ENCODE measurements at places on chromosomes 16 and 17.
A peak's percentile ranks its signal among the peaks of the same experiment; 100 is the strongest.

GRCh38 chr17:82037889-82038195, 345 bp upstream of the DCXR start:
- no peak for DNase-seq

DNA sequence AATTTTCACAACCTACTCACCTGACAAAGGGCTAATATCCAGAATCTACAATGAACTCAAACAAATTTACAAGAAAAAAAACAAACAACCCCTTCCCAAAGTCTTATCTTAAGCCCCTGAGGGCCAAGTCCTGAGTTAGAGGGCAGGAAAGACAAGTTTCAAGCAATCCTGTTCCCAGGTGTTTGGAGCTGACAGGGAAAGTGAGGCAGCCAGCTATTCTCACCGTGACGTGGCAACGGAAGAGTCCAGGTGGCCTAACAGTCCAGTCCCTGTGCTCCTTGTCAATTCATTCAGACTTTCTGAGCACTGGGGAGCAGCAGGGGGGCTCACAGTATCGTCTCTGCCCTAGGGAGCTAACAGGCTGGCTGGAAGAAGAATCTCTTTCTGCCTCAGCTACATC, 89.7 kb upstream of the RCVRN start:
- DNase-seq = no peak

DNA sequence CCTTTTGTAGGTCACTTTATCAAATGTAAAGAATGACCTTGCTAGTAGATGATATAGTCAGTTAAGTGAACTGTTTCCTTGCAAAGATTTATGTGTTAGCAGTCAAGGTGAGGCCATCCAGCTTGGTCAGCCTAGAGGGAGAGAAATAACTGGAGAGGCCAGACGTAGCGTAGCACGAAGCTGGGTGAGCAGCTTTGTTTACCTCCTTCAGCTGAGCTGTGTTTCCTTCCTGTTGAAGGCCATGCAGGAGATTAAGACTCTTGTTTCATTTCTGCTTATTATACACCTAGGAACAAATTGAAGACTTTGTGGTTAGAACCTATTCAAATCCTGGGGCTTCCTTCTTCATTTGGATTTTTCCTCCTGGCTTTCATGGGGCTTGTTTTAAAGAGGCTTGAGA, 267.1 kb downstream of the PHKB start:
- no peak for DNase-seq

- DNase-seq = no peak
These were observed 2.2 kb downstream of the TMEM204 start for GRCh38 chr16:1535391-1536291.

- peak; percentile 62 for DNase-seq
These were observed 22.5 kb upstream of the ENPP7 start for GRCh38 chr17:79707931-79708891.

- no peak for DNase-seq
These were observed 24.4 kb downstream of the DHRS7C start for GRCh38 chr17:9766970-9767369.

DNA sequence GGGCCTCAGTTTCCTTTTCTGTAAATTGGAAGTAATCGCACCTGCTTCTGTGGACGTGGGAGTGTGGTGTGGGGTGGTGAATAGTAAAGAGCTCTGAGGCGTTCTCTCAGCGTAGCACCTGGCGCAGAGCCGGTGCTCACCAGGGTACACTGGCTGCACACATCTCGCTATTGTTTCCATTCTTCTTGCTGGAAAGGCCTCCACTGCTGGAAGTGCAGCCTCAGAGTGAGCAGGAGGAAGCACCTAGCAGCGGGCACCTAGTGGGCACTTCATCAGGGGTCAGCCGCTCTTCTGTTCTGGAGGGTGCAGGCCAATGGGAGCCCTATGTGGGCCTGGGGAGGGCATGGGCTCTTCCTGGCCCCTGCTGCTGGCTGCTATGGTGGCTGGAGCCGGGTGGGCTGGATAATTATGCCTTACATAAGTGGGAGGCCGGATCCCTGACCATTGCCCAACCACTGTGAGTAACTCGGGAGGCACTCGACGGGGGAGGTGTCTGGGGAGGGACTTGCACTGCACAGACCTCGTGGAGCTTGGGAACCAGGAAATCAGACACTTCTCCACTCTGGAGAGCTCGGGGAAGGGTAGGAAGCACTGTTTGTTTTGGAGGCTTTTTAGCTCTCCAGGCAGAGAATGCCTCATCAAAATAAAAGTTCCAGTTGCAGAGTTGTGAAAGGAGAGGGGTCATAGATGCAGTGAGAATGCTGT, 1.7 kb downstream of the MAP2K3 start:
- DNase-seq = peak; percentile 30

DNA sequence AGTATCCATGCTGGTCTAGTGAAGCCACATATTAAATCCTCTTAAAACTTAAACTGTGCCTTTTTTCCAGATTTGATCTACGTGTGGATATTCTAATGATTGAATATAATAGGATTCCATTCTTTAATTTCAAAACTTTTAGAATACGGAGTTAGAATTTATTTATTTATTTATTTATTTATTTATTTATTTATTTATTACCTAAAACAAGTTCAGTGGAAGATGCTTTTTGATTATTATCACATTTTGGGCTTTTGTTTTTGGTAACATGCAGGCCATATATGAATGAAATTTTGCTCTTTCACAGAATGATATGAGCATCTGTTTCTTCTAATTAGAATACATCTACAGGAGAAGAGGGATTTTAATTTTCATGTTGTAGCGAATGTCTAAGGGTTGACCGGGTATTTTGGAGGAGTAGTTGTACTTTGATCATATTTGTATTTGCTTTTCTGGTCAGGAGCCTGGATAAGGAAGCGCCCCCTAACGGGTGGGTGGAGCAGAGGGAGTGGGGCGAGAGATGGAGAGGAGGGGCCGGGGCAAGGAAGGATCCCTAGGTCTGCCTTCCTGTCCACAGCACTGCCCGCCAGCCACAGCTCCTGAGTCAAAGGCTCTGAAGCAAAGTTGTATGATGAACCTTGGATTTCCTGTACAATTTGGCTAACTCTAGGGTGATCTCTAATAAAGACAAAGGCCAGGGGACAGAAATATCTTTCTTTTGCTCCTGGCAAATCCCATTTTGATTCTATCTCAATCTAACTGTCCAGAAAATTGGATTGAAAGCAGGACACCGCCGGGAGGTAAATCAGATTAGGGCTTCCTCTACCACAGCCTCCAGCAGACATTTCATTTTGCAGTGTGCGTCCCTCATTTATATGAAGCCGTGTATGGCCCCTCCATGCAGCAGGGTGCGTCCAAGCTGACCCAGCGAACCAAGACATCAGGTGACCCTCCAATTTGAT, 149.1 kb downstream of the PRKCA start:
- DNase-seq = no peak
